ENCODE measurements at places on chromosomes 4 and X.

GRCh38 chrX:129606918-129607317 lies 47.8 kb downstream of the APLN start:
- H3K4me1 ChIP-seq = peaks cover 5% of the 10 kb centered on the region
- H3K4me3 ChIP-seq = no peak overlapping the region
- no peak overlapping the region for H3K27ac ChIP-seq
- no peaks in the 10 kb centered on the region for H3K27me3 ChIP-seq

GRCh38 chr4:6619466-6620255 lies 20.8 kb upstream of the MRFAP1 start:
- H3K4me3 ChIP-seq = no peak overlapping the region
- H3K27me3 ChIP-seq = no peaks in the 10 kb centered on the region
- H3K36me3 ChIP-seq = peaks cover 36% of the 10 kb centered on the region
- H3K4me1 ChIP-seq = no peaks in the 10 kb centered on the region
- peak; percentile 54 for DNase-seq

GRCh38 chr4:53315300-53315699 lies 50.6 kb downstream of the SCFD2 start:
- H3K4me3 ChIP-seq = no peak overlapping the region
- no peaks in the 10 kb centered on the region for H3K4me1 ChIP-seq
- no peaks in the 10 kb centered on the region for H3K27me3 ChIP-seq
- H3K36me3 ChIP-seq = no peaks in the 10 kb centered on the region

GRCh38 chr4:121077496-121077895 lies 5.2 kb upstream of the NDNF start:
- H3K36me3 ChIP-seq = no peaks in the 10 kb centered on the region
- peak overlapping the region; percentile 38 for H3K27ac ChIP-seq
- no peaks in the 10 kb centered on the region for H3K4me1 ChIP-seq
- no peak for DNase-seq
- no peaks in the 10 kb centered on the region for H3K27me3 ChIP-seq
- H3K4me3 ChIP-seq = peak overlapping the region; percentile 21

DNA sequence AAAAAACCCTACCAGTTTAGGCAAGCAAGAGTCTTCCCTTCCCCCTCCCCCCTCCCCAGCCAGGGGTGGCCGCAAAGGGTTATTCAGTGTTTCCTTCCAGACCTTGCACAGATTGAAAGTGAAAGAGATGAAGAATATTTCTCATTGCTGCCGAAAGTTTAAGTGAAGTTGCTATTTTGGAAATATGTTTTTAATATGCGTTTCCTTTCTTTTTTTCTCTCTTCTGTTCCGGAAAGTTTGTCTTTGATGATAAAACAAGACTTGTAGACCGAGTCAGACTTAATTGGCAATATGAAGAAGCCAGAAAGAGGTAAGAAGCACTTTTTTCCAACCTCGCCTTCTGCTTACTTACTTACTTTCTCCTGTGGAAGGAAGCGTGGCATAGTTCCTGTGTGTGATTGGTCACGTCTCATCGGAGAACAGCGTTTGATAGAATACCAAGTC lies 58.5 kb upstream of the CLCN4 start:
- no peaks in the 10 kb centered on the region for H3K27me3 ChIP-seq
- H3K4me1 ChIP-seq = peaks cover 4% of the 10 kb centered on the region
- H3K4me3 ChIP-seq = peak overlapping the region; percentile 40

DNA sequence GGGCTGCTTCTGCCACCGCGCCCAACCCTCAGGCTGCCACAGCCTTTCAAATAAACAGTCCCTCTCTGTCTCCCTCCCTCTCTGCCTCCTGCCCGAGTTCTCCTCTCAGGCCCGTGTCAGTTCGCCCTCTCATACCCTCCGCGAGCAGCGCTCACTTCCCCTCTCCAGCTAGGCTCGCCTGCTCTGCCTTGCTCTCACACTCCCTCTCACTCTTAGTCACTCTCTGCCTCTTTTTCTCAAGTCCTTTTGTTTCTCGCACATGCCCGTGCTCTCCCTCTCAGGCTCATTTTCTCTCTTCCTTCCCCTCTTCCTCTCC lies 3.2 kb downstream of the EFNB1 start:
- no peaks in the 10 kb centered on the region for H3K27me3 ChIP-seq
- no peaks in the 10 kb centered on the region for H3K36me3 ChIP-seq
- H3K27ac ChIP-seq = no peak overlapping the region
- peak overlapping the region; percentile 73 for H3K4me3 ChIP-seq
- DNase-seq = peak; percentile 72
- no peaks in the 10 kb centered on the region for H3K4me1 ChIP-seq

GRCh38 chrX:148523303-148524080 lies 23.1 kb downstream of the AFF2 start:
- DNase-seq = no peak
- no peaks in the 10 kb centered on the region for H3K4me1 ChIP-seq
- H3K4me3 ChIP-seq = no peak overlapping the region
- no peak overlapping the region for H3K27ac ChIP-seq

DNA sequence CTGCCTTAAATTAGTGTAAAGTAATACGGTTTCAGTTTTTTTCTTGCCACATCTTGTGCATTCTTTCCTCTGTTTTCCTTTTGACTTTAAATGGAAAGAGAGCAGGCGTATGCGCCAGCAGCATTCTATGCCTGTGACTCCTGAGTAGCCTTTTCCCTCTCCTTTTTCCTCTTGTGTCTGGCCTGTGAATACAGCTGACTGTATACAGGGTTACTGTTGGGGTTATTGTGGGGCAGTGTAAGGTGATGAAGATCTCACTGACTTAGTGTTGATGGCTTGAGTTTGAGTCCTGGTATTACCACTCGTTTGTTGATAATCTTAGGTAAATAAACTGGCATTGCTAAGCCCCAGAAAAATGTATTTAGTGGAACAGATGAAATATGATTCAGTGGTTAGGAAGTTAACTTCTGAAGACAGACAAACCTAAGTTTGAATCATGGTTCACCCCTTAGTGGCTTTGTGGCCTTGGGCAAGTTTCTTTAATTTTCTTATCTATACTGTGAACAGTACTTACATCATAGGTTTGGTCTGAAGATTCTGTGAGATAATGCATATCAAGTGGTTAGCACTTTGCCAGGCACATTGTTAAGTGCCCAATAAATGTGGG lies 105.1 kb downstream of the FNIP2 start:
- peaks cover 69% of the 10 kb centered on the region for H3K36me3 ChIP-seq
- DNase-seq = no peak
- no peaks in the 10 kb centered on the region for H3K4me1 ChIP-seq
- no peak overlapping the region for H3K4me3 ChIP-seq

GRCh38 chr4:91058345-91058744 lies 931.2 kb downstream of the CCSER1 start:
- H3K4me1 ChIP-seq = no peaks in the 10 kb centered on the region
- no peak overlapping the region for H3K4me3 ChIP-seq
- no peak overlapping the region for H3K27ac ChIP-seq
- H3K36me3 ChIP-seq = no peaks in the 10 kb centered on the region
- no peaks in the 10 kb centered on the region for H3K27me3 ChIP-seq

GRCh38 chrX:110145854-110146253 lies 142.9 kb downstream of the TMEM164 start:
- no peaks in the 10 kb centered on the region for H3K27me3 ChIP-seq
- no peaks in the 10 kb centered on the region for H3K4me1 ChIP-seq
- no peaks in the 10 kb centered on the region for H3K36me3 ChIP-seq

All from upper lobe of right lung (tissue), 1 donor.